ENCODE measurements at places on chromosomes 11 and 22.

- DNase-seq: peak; percentile 69
These were observed 77.8 kb upstream of the LINC01488 start for GRCh38 chr11:69403556-69404215.

DNA sequence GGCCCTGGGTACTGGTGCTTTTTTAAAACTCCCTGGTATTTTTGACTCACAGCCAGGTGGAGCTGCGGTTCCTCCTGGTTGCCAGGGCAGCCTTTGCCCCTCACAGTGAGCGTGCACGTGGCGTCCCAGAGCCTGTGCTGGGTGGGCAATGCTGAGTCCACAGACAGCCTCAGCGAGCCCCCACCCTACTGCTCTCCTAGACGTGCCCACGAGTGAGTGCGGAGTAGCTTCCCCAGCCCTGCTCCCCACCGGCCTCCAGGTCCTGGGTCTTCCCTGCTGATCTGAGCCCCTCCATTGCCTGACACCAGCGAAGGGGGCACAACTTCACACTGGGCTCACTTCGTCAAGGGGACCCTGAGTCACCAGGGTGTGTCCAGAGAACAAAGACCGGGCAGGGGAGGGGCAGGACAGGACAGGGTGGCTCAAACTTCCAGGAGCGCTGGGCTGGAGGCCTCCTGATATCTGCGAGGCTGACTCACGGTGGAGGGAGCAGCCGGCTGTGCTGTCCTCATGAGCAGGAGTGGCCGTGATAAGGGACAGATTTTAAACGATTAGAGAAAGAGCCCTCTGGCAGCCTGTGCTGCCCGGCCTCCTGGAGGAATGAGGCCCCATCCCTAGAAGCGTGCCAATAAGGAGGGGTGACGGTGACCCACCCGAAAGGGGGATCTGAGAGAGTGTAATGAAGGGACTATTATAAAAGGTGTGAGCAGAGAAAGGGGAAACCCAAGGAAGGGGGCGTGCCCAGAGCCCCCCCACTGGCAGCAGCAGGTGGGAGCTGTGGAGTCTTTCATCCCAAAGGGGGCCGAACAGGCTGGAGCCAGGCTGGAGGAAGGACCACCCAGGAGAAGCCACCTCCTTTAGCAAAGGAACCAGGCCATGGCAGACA lies 129.3 kb upstream of the FGF3 start:
- DNase-seq: peak; percentile 53

DNA sequence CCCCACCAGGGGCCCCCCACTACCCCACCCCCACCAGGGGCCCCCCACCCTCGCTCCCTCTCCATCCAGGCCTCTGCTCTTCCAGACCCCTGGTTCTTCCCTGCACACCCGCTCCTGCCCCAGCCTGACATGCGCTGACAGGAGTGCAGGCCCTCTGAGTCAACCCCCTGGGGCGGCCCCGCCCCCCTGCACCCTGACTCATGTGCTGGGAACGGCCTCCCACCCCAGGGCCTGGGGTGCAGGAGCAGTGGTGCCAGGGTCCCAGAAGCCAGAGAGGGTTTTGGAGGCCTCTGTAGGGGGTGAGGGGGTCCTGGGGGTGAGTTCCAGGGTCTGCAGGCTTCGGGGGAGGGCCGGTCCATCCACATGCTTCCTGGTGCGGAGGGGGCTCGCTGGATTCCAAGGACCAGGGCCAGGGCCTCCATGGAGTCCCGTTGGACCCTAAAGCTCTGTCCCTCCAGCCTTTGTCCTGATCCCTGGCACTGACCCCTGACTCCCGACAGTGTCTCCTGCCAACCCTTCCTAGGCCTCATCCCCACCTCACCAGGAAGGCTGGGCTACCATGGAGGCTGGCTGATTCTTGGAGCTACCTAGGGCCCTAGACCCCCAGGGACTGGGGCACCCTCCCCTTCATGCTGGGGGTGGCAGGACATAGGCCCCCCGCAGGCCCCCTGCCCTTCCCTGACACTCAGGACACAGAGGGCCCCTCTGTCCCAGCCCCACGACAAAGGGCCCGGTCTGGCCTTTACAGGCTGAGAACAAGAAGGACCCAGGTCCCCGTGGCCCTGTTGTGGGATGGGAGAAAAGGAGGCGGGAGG lies 583 bp upstream of the PKP3 start:
- peak; percentile 92 for DNase-seq

GRCh38 chr11:111413849-111414248 lies 34.8 kb upstream of the POU2AF1 start:
- DNase-seq: no peak

- DNase-seq: no peak
These were observed 28.6 kb upstream of the ELFN2 start for GRCh38 chr22:37455896-37456295.

- no peak for DNase-seq
These were observed 1.6 kb downstream of the NELL1 start for GRCh38 chr11:20670932-20671403.

DNA sequence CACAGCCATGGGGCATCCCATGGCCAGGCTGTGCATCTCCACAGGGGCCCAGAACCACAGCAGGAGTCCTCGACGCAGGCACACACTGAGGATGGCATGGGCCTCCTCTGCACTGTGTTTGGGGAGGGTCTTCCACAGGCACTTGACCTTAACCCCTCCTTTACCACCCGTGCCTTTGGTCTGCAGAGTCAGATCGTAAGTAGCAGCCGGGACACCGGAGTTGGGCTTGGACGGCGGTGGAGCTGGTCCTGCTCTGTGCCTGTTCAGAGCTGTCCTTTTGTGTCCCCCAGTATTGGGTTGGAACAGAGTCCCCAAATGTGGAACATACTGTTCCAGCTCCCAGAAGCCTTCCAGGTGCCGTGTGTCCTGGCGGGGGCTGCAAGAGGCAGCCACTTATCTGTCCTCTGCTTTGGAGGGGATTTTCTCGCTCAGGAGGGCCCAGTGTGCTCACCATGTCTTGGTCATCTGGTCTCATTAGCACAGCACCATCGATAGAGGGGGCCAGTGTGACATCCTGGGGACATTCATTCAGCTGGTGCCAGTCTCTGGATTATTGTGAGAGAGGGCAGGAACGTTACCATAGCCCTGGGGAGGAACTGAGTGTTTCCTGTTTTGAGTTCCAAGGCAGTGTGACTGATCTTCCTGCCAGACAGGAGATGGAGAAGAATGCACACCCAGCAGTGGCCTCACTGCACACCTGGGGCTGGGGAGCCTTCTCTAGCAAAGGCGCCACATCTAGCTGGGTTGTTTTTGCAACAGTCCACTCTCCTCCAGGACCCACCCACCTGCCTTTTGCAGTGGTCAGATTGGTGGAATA lies 12.4 kb downstream of the CRELD2 start:
- DNase-seq: peak; percentile 81

GRCh38 chr22:43890901-43891331 lies 897 bp downstream of the PNPLA5 start:
- no peak for DNase-seq

DNA sequence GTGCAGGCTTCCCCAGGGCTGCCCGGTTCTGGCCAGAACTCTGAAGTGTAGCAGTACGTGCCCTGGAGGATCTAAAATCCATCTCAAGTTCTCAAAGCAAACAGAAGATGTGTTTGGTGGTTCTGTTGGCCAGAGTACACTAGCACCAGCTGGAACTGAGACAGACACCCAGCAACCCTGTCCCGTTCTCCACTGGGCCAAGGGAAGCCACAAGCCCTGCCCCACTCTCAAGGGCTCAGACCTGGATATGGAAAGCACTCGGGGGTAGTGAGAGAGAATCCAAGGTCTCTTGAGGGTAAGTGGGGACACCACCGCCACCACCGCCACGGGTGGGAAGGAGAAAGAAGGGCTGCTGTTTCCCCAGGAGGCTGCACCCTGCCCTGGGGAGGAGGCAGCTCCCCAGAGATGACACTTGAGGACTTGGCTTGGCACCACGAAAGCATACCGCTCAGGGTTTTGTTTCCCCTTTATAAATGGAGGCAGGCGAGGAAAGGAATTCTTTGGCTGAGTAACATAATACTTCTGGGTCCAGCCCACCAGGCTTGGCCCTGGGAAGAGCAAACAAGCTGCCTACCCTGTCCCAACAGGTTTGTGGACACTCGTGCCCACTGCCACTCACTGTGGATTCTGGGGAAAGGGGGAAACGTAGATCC lies 56.1 kb upstream of the POU2AF1 start:
- no peak for DNase-seq

DNA sequence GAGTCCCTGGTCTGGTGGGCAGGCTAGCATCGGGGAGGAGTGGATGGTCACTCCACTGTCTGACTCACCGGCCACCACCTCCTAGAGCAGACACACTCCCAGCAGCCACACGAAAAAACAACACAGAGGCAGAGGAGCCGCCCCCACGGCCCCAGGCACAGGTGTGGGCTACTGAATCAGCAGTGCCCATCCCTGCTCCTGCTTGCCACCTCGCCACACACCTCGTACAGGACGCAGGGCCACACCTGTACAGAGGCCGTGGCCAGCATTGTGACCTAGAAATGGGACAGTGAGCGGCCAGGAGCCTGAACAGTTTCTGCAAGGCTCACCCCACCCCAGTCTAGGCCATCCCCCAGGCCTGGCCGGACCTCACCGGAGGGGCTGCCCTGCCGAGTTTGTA lies 14.0 kb downstream of the TRIM29 start:
- DNase-seq: no peak

GRCh38 chr22:50562523-50563412 lies at the start of gene SYCE3:
TSS of gene SYCE3 (minus strand) at chr22:50562919. CDS start at chr22:50556405, 6,514 bp downstream.
- peak; percentile 94 for DNase-seq

GRCh38 chr11:88521799-88522201 lies 184.3 kb upstream of the CTSC start:
- DNase-seq: no peak

DNA sequence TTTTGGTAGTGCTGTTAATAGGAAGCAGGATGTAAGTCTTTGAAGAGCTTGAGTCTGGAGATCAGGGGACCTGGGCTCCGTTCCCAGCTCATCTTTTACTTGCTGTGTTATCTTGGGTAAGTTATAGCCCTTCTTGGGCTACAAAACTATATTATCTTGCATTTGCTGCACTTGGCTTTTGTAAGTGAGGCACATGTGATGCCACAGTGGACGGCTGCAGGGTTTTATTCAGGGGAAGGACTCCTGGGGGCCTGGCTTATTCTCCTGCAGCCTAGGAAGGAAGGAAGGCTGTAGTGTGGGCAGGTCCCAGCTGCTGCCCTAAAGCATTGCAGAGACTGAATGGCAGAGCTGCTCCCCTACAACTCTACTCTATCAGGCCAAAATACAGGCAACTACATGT lies 6.4 kb downstream of the CD82 start:
- DNase-seq: no peak

- no peak for DNase-seq
These were observed 61.7 kb downstream of the PTPRJ start for GRCh38 chr11:48041877-48042695.

GRCh38 chr22:27874764-27875163 lies 44.3 kb downstream of the PITPNB start:
- no peak for DNase-seq

DNA sequence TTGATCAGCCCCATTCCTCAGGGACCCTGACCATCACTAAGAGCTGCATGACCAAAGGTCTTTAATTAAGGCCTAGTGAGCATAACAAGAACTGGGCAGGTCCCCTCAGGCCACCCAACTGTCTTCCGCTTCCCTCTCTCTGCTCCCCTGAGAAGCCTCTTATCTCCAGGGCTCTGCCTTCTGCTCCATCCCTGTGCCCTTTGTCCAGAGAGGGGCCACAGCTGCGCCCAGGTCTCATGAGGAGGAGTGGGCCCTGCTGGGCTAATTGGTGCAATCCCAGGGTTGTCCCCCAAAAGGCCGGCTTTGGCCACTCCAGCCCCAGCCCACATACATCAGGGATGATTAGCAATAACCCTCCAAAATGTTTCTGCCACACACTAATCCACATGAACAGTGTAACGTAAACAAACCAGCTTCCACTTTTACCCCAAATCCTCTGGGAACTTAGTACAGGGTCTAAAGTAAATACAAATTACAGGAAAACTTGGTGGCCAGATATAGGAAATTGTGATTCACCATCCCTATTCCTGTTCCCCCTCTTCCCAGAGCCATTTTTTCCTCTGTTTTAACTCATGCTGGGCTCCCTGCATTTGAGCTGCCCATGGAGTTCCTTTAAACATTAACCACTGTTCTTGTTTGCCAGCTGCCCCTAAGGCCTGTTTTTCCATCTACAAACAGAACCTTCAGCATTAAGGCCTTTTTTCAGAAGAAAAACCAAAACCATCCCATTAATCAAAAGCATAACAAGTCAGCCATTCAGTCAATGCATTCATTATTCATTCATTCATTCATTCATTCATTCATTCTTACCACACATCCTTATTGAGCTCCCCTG lies 34.6 kb upstream of the CAVIN3 start:
- no peak for DNase-seq

- no peak for DNase-seq
These were observed 46.9 kb downstream of the LUZP2 start for GRCh38 chr11:24543771-24544170.

DNA sequence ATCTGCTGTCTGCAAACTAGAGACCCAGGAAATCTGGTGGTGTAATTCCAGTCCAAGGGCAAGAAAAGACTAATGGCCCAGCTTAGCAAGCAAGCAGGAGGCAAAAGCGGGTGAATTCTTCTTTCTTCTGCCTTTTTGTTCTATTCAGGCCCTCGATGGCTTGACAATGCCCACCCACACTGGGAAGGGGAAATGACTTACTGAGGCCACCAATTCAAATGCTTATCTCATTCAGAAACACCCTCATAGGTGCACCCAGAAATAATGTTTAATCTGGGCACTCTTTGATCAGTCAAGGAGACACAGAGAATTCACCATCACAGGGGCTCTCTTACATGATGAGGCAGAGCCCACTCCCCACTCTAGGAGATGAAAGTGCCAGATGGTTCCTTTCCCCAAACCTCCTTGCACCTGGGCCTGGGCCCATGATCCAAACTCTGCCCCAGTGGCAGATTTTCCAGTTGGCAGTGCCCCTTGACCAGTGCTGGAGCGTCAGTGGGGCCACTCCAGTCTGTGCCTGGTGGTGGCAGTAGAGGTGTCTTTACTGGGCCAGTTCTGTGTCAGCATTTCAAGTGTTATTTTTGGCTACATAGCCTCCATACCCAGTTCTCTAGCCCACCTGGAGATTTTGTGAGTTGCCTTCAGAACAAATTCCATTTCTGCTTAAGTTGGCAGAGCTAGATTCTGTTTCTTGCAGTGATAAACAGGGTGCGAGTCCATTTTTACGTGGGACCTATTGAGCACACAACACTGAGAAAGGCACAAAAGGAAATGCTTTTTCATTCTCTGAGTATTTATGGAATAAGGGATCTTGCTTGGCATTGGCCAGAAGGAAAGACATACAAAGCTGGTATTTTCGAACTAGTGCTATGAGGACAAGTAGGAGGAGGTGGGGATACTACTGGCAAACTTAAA lies 7.5 kb downstream of the ELMOD1 start:
- peak; percentile 13 for DNase-seq

DNA sequence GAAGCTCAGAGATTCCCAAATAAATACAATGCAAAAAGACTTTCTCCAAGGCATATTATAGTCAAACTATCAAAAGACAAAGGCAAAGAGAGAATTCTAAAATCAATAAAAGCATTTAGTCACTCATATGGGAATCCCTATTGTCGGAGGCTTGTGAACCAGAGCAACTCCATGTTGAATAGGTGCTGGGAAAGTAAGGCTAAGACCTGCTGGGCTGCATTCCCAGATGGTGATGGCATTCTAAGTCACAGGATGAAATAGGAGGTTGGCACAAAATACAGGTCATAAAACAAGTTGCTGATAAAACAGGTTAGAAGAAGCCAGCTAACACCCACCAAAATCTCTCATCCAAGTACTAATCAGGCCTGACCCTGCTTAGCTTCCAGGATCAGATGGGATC lies 84.5 kb downstream of the JRKL start:
- no peak for DNase-seq

- peak; percentile 81 for DNase-seq
These were observed 34.4 kb upstream of the SUSD2 start for GRCh38 chr22:24146791-24147353.

GRCh38 chr11:102971766-102972165 lies 16.2 kb upstream of the MMP13 start:
- peak; percentile 47 for DNase-seq

- DNase-seq: no peak
These were observed 78.3 kb downstream of the PAK1 start for GRCh38 chr11:77395460-77396173.

All from EL (cell line).